ENCODE measurements at places on chromosomes 12 and 14.

DNA sequence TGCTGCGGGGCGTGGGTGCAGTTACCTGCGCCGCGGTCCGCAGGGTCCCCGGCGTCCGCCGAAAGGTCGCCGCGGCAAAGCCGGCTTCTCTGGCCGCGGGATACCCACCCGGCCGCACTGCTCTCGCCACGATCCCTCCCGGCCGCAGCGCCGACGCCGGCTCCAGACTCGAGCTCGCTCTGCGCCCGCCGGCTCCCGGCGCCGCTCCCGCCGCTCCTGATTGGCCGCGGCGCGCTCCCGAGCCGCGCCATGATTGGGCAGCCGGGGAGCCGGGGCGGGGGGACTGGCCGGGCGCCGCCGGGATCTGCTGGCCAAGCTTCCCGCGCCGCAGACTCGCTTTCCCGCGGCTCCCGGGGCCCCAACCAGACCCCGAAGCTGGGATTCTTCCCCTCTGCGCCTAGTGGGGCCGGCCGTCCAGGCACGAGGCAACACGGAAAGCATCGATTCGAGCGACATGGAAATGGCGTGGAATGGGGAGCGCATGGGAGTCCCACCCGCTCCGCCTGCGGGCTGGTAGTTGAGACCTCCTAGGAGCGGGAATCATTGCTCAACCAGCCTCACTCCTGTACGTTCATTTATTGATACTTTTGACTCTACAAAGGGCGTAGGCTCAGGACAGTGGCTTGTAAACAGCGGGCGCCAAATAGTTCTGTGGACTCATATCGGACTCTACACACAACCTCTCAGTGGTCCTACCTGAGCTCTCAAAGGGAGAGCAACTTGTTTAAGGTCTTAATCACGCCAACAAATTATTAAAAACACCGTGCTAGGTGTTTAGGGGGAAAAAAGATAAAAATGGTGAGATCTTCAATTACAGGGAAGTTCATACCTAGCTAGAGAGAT is 36.4 kb upstream of the STON2 start:
- H3K4me3 ChIP-seq: peak overlapping the region; percentile 71
- DNase-seq: peak; percentile 93
- H3K27me3 ChIP-seq: peaks cover 16% of the 10 kb centered on the region
- peak overlapping the region; percentile 74 for H3K27ac ChIP-seq

- no peaks in the 10 kb centered on the region for H3K27me3 ChIP-seq
- H3K4me1 ChIP-seq: no peaks in the 10 kb centered on the region
- no peak overlapping the region for H3K27ac ChIP-seq
- no peaks in the 10 kb centered on the region for H3K36me3 ChIP-seq
Observed at GRCh38 chr14:39140170-39140569, 26.0 kb downstream of the GEMIN2 start.

DNA sequence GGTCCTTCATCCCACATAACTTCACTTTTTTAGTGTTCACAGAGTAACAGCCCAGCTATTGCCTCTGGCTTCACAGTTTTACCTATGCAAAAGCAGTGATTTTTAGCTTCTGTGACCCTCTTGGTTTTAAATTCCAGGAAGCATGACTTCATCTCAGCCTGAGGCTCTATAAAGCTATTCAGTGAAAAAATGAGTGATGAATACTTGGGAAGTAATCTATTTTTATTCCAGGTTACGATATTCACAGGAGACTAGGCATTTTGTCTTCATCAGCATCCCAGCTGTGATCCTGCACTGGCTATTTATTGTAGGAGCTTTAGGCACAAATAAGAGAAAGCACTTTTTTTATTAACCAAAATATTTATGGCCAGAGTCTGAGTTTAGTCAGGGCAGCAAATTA is 164.8 kb downstream of the SNAPC1 start:
- no peak for DNase-seq
- H3K27ac ChIP-seq: no peak overlapping the region
- H3K36me3 ChIP-seq: no peaks in the 10 kb centered on the region
- no peaks in the 10 kb centered on the region for H3K27me3 ChIP-seq
- peaks cover 29% of the 10 kb centered on the region for H3K4me1 ChIP-seq
- H3K4me3 ChIP-seq: no peak overlapping the region

- H3K27me3 ChIP-seq: no peaks in the 10 kb centered on the region
- no peak overlapping the region for H3K27ac ChIP-seq
- no peak for DNase-seq
- H3K4me1 ChIP-seq: peaks cover 3% of the 10 kb centered on the region
- H3K36me3 ChIP-seq: no peaks in the 10 kb centered on the region
Observed at GRCh38 chr12:1800401-1801302, 19.7 kb upstream of the LRTM2 start.

Data from hepatocyte (in vitro differentiated cells).